ENCODE measurements at places on chromosomes 16 and 17.

GRCh38 chr16:47375423-47375822 is 85.4 kb downstream of the ITFG1 start:
- H3K4me3 ChIP-seq = no peak overlapping the region
- no peaks in the 10 kb centered on the region for H3K27me3 ChIP-seq
- H3K27ac ChIP-seq = no peak overlapping the region

DNA sequence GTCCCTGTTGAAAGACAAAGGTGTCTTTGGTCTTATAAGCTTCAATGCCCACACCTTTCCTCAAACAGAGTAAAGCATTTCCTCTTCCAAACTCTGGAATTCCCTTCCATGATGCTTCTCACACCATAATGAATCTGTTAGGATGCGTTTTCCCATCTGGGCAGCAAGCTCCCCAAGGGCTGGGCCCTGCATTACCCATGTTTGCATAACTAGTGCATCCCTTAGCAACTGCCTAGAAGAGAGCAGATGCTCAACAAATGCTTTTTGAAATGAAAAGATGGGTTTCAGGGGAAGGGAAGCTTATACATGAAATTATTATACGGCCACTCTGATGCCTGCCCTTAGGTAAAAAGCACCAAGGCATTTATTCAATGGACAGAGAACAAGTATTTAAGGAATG is 124.5 kb upstream of the CCL2 start:
- H3K4me1 ChIP-seq = no peaks in the 10 kb centered on the region
- H3K27ac ChIP-seq = no peak overlapping the region
- H3K4me3 ChIP-seq = no peak overlapping the region
- H3K36me3 ChIP-seq = no peaks in the 10 kb centered on the region

DNA sequence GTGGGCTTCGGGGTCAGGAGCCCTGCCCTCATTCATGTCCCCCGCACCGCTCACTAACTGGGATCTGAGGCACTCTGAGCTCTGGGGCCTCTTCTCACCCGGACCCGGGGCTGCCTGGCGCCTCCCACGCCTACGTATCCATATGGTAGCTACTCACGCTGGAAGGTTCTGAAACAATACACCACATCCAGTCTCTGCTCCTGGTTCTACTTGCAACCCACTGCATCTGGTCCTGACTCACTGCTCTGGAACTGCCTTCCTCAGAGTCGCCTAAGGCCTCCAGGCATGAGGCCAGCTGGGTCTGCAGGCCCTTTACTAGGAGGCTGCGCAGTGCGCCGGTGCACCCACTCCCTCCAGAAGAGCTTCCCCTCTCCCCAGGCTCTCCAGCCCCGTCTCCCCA is 18.1 kb downstream of the USP36 start:
- H3K27me3 ChIP-seq = no peaks in the 10 kb centered on the region
- H3K4me1 ChIP-seq = no peaks in the 10 kb centered on the region
- H3K27ac ChIP-seq = no peak overlapping the region
- H3K36me3 ChIP-seq = peaks cover 86% of the 10 kb centered on the region

DNA sequence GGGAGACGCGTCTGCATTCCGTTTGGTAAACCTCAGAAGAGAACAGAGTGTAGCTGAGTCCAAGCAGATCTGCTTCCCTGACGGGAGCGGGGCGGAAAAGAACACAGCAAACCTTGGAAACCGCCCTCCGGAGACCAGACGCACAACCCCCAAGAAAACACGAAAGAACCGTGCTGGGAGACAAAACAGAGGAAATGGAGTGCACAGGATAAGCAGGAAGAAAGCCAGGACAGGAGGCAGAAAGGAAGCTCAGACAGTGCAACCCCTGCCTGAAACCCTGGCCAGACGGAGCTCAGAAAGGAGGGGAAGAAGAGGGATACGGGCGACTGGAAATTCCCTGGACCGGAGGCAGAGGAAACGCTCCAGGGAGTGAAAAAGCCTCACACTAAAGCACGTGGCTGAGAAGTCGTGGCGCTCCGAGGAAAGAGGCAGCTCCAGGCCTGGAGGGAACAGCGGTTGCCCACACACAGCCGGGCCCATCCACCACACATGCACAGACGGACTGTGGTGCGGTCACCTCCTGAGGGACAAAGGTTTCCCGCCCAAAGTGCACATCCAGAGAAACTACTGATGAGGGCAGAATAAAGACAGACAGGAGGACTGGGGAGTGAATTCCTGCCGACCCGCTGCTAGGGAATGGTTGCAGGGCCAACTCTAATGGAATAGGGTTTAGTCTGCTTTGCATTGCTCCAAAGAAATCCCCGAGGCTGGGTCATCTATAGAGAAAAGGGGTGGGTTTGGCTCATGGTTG is 10.2 kb downstream of the DPEP1 start:
- H3K27me3 ChIP-seq = no peaks in the 10 kb centered on the region
- H3K36me3 ChIP-seq = no peaks in the 10 kb centered on the region
- H3K27ac ChIP-seq = no peak overlapping the region
- no peak overlapping the region for H3K4me3 ChIP-seq
- no peak for DNase-seq

DNA sequence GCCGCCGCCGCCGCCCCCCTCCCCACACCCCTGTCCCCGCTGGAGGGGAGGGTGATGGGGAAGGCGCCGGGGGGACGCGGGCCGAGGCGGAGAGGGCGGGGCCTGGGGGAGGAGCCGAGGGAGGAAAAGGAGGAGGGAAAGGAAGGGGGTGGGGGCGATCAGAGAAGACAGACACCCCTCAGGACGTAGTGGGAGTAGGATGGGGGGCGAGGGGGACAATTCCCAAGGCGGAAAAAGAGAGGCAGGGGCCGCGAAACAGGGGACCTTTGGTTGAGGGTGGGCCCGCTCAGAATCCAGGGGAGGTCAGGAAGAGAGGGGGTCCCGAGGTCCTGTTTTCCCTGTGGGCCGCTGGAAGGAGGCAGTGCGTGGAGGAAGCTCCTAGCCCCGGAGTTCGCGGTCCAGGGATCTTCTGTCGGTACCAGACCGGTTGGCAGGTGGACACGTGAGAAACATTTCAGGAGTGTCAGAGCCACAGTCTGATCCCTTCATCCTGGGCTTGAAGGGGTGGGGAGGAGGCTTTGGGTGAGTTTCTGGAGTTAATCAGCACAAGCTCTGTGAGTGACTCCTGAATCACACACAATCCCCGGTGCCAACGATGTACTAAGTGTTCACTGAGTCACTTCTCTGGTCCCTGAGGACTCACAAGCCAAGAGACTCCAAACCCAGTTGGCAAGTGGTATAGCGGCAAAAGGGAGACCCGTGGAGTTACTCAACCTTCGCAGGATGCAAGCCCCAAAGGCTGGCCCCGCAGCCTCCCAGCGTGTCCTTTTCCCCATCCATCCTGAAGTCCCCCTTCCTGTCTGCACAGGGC is at the start of gene XYLT1:
Gene XYLT1 (minus strand): TSS at position 53 of the 811 bp plus-strand sequence. CDS start 164 bp downstream, outside the sequence.
- H3K27me3 ChIP-seq = no peaks in the 10 kb centered on the region
- no peak within 1 kb of the TSS for H3K27ac ChIP-seq
- no peaks in the 10 kb centered on the region for H3K36me3 ChIP-seq
- peak; percentile 55 for DNase-seq
- no peaks in the 10 kb centered on the region for H3K4me1 ChIP-seq

All from right lobe of liver (tissue), 6 donors.